ENCODE measurements at places on chromosomes 7 and 10.
A peak's percentile ranks its signal among the peaks of the same experiment; 100 is the strongest.

GRCh38 chr10:91597197-91597881, 35.5 kb downstream of the PPP1R3C start:
- no peak for DNase-seq

GRCh38 chr10:5666008-5666840, at the start of gene ASB13:
Gene ASB13, minus strand, starts transcription at chr10:5666595. Its CDS starts 44 bp downstream, at chr10:5666551.
- DNase-seq: peak; percentile 52

DNA sequence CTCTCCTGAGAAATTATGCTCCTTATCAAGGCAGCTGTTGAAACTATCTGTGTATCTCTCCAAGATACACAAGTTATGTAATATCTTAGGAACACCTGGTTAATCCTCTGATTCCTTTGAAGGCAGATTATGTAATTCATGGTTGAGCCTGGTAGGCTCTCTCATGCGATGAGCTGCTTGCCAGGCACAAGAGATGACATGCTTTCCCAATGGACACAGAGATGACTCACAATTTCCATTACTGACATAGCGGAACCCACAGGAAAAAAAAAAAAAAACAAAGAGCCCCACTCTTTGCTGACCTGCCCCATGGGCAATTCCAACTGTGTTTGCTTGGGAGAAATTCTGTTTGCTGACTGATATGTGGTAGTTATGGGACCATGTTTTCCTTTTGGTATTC, 736.4 kb upstream of the PHF14 start:
- no peak for DNase-seq

GRCh38 chr7:112449353-112449752, 907 bp upstream of the IFRD1 start:
- peak; percentile 31 for DNase-seq

DNA sequence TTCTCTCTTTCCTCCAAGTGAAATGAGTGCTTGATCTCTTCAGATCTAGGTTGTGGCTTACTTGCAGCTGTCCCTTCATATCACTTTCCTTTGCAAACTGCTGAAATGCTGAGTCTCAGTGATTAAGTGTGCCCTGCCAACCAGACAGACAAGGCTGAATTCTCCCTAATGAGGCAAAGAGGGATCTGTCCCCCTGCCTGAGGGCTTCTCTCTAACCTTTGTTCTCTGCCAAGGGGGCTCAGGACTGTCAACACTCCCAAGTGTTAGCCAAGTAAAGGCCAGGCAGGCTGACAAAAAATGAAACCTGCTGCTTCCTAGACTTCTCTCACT, at the start of gene MSS51:
Gene MSS51, minus strand, starts transcription at position 24 of the 330 bp plus-strand sequence. CDS start 5,277 bp downstream, outside the sequence.
- DNase-seq: no peak

DNA sequence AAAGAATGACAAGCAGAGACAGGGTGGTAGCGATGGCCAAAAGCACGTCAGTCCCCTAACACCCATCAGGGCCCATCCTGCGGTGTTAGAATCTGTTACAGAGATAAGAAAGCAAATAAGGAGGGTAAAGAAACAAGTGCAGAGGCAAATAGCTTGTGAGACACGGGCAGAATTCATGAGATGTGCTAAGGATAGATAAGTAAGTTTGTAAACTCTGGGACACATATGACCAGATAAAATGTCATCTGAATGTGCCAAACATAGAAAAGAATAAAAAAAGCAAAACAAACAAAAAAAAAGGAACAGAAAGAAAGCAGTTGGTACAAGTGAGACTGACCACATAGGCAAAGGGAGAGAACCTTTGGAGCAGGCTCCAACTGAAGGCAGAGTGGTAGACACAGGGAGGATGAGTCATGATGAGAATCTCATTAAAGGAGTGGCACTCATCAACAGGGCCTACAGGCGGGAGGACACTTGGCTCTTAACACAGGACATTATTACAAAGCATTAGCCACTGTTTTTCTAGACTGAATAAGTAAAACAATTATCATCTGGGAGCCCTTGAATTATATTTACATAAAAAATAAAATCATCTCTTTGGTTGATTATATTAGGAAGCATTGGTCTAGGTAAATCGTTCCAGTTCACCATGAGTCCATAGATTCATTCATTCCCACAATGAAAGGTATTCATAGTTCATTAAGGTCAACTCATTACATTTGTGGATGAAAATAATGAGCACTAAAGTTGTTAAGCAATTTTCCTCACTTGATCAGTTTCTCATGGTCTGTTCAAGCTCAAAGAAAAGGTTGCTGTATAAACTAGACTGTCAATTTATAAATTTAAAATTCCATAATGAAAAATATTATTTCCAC, 21.5 kb upstream of the EPHB6 start:
- DNase-seq: no peak

GRCh38 chr10:123496375-123496774, 169.8 kb upstream of the GPR26 start:
- DNase-seq: no peak

GRCh38 chr7:1585142-1585981, 15.5 kb upstream of the PSMG3 start:
- no peak for DNase-seq

- DNase-seq: no peak
Observed at GRCh38 chr10:19620811-19621210, 195.4 kb upstream of the PLXDC2 start.

- no peak for DNase-seq
Observed at GRCh38 chr7:139861803-139862202, 32.7 kb downstream of the TBXAS1 start.

DNA sequence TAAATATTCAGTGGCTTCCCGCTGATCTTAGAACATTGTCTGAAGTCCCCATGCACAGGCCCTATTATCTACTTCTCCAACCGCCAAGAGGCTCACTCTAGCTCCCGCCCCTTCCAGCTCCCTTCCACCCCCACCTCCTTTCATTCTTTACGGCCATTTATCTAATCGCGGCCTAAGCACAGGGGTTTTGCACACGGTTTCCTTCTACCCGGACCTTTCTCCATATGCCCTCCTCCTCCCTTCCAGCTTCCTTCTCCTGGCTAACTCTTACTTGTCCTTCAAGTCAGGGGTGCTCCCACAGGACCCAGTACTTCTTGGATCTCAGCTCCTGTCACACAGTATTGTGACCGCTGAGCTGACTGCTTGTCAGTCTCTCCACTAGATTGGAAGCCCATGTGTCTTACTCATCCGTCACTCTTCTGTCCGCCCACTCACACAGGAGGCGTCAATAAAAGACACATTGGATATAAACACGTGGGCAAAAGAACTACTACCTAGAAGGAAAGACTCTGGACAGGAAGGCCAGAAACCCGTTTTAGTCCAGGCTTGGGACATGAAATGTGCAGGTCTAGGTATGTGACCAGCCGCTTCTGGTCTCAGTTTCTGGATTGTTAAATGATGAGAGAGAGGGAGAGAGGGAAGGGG, 20.2 kb upstream of the HPS1 start:
- DNase-seq: no peak

- DNase-seq: no peak
Observed at GRCh38 chr7:52504561-52504960, 530.9 kb upstream of the POM121L12 start.

GRCh38 chr10:124532106-124532641, 70.6 kb downstream of the LHPP start:
- DNase-seq: no peak

GRCh38 chr10:88004451-88004850, 141.0 kb downstream of the PTEN start:
- no peak for DNase-seq

GRCh38 chr7:73894166-73894565, 33.2 kb downstream of the TMEM270 start:
- no peak for DNase-seq

GRCh38 chr7:95509199-95509598, 23.5 kb downstream of the ASB4 start:
- DNase-seq: no peak

GRCh38 chr7:159012353-159013069, 132.2 kb downstream of the VIPR2 start:
- DNase-seq: no peak

GRCh38 chr10:1542941-1543340, 194.4 kb downstream of the ADARB2 start:
- DNase-seq: no peak

- DNase-seq: no peak
Observed at GRCh38 chr10:104842704-104843103, 201.6 kb downstream of the SORCS3 start.

GRCh38 chr7:82704121-82704520, 260.5 kb upstream of the CACNA2D1 start:
- DNase-seq: no peak

GRCh38 chr10:102117391-102118159, 2.6 kb downstream of the LDB1 start:
- peak; percentile 59 for DNase-seq

DNA sequence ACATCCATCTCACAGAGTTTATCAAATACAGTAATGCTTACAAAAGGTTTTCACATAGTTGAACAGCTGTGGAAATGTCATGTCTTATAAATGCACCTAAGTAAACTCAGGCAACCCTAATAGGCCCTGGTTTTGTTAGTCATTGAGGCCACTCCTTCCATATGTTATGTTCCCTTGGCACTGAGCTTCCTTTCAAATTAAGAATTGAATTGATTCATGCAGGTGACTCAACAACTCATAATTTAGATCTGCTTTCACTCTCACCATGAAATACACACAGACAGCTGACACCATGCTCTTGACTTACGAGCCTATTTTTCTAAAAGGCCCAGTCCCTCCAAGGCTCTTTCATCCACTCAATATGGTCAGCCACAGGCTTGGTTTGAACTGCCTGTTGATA, 476.9 kb downstream of the KCNMA1 start:
- no peak for DNase-seq

DNA sequence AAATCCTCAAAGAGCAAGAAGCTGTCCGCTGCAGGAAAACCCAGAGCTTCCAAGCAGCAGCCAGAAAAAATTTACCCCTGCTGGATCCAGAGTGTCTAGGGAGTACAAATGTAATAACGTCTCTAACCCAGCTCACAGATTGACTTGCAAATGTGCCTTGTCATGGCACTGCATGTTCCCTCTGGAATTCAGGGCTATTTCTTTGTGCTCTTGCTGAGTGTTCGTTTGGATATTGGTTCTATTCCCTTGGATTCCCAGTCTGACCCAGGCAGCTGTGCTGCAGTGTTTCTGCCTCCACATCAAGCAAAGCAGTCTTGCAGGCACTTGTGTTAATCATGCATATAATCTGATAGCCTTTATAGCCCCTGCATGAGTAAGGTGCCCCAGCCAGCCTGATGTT, 209.9 kb upstream of the GHITM start:
- no peak for DNase-seq

DNA sequence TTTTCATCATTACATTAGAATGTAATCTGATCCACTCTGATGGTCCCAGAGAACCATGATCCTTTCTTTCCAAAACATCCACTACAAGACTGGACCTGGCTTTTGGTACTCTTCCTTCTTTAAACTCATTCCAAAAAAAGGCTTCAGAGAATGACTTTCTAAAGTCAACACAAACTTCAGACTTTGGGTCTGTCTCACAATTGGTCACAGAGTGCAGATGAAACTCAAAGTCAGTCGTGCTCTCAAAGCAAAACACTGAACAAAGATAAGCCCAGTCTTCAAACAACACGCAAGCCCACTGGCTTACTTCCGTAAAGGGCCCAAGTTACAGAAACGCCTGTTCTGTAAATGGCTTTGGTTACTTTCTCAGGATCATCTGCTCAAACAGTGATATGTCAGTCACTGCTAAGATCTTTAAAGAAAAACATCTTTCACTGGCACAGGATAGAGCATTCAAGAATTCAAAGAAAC, 250.9 kb upstream of the MKLN1 start:
- DNase-seq: no peak

GRCh38 chr10:14565199-14565598, 209.5 kb downstream of the FAM107B start:
- DNase-seq: no peak

GRCh38 chr7:77899516-77899915, 100.9 kb downstream of the PHTF2 start:
- DNase-seq: no peak

DNA sequence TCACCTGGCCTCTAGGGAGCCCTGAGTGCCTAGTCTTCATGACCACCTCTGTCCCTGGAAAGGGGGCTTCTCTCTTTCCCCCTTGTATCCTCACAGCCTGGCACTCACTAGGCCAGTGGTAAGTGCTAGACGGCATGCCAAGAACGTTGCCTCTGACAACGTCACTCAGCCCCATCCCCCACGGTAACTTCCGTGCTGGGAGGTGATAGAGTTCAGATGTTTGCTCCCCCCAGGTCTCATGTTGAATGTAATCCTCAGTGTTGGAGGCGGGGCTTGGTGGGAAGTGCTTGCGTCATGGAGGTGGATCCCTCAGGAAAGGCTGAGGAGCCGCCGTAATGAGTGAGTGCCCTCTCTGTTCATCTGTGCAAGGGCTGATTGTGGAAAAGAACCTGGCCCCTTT, 343.3 kb upstream of the MKI67 start:
- DNase-seq: no peak

GRCh38 chr7:22555476-22555875, 55.5 kb upstream of the STEAP1B start:
- no peak for DNase-seq

DNA sequence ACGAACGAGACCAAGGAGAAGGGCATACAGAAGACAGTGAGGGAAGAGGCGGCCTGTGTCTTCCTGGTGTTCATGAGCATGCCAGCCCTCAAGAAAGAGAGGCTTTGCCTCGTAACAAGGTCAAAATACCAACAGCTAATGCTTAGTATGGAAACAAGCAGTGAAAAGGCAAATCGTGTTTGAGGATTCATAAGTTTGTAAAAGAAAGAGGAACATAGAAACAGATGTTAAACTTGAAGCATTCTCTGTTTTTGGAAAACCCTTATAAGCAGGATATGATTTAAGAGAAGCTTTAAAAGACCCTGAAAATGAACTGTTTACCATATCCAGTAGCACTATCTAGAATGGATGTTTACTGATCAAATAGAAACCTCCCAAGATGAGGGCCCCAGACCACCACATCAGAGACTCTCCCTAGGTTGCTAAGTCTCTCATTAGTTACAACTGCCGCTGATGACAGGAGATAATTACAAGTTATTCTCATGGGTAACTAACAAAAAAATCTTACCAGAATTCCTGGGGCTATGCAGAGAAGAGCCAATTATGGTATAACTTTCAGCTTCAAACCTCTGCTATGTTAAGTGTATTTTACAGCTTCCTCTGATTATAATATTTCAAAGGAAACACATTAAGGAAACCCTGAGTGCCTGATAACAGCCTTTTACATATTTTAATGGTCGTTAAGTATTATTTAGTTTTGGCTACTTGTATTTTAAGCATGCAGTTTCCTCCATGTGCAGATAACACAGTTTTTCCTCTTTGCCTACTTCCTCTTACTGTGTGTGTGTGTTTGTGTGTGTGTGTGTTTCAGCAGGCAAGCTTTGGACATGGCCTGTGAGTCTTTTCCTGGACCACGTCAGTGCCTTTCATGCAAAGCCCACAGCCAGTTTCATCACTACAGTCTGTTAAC, 17.9 kb downstream of the JCAD start:
- DNase-seq: no peak

GRCh38 chr7:1169409-1170368, 9.7 kb upstream of the ZFAND2A start:
- DNase-seq: peak; percentile 95

- no peak for DNase-seq
Observed at GRCh38 chr10:80516506-80517075, 21.1 kb upstream of the SH2D4B start.

GRCh38 chr10:72267381-72267780, 6.3 kb upstream of the DDIT4 start:
- DNase-seq: no peak

GRCh38 chr10:24971374-24971773, 19.0 kb upstream of the PRTFDC1 start:
- no peak for DNase-seq
